ENCODE measurements at places on chromosomes 5 and 9.
A peak's percentile ranks its signal among the peaks of the same experiment; 100 is the strongest.

DNA sequence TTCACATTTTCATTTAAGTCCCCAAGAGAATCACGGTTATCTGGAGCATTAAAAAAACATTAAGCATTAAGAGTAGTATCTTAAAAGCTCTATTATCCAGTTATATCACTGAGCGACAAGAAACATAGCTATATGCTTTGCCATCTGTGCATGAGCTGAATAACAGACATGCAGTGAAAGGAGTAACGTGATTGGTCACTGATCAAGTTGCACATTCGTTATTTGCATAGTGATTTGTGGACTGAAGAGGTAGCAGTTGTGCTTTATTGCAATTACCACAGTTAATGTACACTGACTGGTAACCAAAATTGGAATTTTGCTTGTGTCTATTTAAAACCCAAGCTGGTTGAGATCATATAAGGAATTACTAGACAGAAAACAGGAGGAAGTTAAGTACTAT, 107.4 kb downstream of the MCTP1 start:
- no peak for DNase-seq

- no peak for DNase-seq
These were observed 54.6 kb upstream of the ABL1 start for GRCh38 chr9:130780415-130780814.

DNA sequence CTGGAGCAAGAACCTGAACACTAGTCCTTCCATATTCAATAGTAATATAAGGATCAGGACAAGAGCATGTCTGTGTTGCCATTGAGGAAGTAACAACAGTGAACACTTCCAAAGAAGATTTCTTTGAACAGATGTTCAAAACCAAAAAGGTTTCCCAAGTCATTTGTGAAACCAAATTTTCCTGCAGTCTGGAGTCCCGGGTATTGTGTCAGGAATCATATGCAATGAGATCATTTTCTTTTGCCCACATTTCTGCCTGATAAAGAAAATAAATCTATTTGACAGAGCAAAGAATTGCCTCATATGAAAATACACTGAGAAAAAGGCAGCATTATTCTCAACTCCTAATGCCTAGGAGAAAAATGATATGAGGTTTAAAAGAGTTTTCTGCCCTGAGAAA, 151.7 kb downstream of the SNX18 start:
- DNase-seq, result no peak

GRCh38 chr5:176726746-176727527, 79.7 kb downstream of the TSPAN17 start:
- no peak for DNase-seq

GRCh38 chr5:141547921-141548320, 59.0 kb downstream of the PCDHGC5 start:
- DNase-seq, result no peak

DNA sequence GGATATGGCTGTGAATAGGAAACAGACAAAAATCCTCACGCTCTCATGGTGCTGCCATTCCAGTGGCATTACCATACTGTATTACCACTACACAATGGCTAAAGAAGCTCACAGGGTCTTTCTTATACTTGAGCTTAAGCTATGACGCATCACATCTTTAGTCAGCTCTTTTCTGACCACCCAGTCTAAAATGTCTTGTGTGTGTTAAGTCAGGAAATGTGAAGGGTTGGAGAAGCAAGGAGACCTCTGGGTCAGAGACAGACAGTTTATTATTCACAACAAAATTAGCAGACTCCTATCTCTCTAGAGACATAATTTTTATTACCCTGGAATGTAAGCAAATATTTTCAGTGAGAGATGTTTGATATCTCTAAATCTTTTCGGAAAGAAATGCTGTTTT, 1583.2 kb upstream of the WWC1 start:
- DNase-seq, result no peak

DNA sequence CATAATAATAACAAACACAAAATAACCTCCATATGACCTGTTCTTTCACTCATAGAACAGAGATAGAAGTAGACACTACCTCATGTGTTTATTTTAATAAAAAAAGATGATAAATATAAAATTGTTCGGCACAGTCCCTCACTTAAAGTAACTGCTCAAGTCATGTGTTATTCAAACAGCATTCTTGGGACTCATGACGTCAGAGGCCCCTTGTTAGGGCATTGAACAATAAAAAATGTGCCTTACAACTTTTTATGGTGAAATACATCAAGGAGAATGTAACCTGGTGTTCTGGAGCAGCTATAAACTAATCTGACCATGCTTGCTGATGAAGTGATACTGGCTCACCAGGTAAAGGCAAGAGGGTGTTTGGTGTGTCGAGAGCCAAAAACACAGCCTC, 12.2 kb upstream of the NDFIP1 start:
- no peak for DNase-seq

DNA sequence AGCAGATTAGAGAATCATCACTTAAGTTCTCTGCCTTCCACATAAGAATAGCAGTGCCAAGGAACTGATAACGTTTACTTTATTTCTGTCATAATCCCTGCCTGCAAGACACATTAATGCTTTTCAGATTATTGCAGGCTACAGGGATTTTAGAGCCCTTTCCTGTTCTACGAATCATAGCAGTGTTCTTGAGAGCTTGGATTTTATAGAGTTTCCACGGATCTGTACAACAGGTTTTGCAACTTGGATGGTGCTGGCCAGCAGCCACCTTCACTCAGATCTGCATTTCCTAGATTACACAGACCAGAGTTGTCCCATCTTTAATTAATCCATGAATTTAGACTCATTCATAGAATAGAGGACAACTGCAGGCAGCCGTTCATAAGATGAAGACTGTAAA, 38.1 kb downstream of the SLC12A2 start:
- no peak for DNase-seq

GRCh38 chr5:77630114-77630680, 8.3 kb downstream of the OTP start:
- no peak for DNase-seq

GRCh38 chr5:17439956-17440355, 58.1 kb upstream of the TAF11L2 start:
- DNase-seq, result no peak

DNA sequence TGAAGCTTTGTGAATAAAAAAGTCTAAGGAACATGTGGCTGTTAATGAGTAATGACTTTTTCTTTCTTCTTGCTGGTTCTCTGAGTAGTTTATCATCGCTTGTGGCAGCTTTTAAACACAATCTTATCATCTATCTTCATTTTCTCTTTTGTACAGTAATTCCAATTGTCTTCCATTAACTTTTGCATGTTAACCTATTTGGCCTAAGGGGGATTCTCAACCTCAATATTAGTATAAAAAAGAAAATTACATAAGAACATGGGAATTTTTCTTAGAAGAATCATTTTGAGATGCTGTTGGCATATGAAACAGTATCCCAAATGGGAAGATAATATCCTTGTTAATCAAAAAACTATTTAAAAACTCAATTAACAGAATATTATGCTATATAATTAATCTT, 179.7 kb upstream of the GPR151 start:
- DNase-seq, result no peak

DNA sequence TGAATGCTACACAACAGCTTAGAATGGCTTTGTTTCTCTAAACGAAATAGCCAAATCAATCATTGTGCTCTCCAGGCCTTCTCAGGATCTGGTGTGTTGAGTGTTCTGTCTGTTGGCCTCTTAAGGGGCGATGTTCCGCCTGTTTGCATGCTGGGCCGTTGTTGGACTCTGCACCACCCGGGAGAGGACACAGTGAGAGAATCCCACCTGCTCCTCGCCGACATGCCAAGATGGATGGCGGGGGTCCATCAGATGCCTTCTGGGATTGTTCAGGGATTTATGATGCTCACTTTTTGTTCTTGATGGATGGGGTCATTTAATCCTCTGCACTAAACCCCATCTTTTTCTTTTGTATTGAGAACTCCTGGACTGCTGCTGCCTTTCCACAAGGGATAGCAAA, 159.9 kb downstream of the NTRK2 start:
- no peak for DNase-seq

GRCh38 chr9:35756275-35757225, 2.5 kb upstream of the MSMP start:
- peak; percentile 46 for DNase-seq

Data from stimulated activated CD4-positive, alpha-beta T cell treated with anti-CD3 and anti-CD28 coated beads, TNF-alpha, amount 100 ng/mL, for 1 hour (primary cell).